Hair follicle dermal papilla cell (primary cell): ENCODE measurements at places on chromosomes 3 and 15. TPM values are rescaled to one million over a fixed set of nuclear protein-coding genes. Genes with fewer than 3 reads are reported as not detected.

Gene NTRK3
- total RNA-seq = 0.16 and 0.73 TPM in 2 replicates

Gene OR5K2
- not detected in 2 replicates for total RNA-seq

Gene TJP1
- total RNA-seq = 62.1 and 67.3 TPM in 2 replicates

Gene STXBP5L
- not detected in 2 replicates for total RNA-seq

Gene GOLIM4
- total RNA-seq = 43.6 and 44.6 TPM in 2 replicates

Gene LACTB
- 17.2 and 22.1 TPM in 2 replicates for total RNA-seq

Gene CCDC39
- not detected in 2 replicates for total RNA-seq

Gene CYP1A2
- total RNA-seq = not detected in 2 replicates

Gene IL16
- 0.97 and 1.1 TPM in 2 replicates for total RNA-seq

Gene UROC1
- total RNA-seq = not detected in 2 replicates

Gene ZNF502
- total RNA-seq = 6.6 and 8.8 TPM in 2 replicates

Gene SLC22A13
- 0.24 and 0.97 TPM in 2 replicates for total RNA-seq

Gene PLA2G4D
- total RNA-seq = not detected in 2 replicates

Gene DUOXA2
- total RNA-seq = not detected in 2 replicates

Gene SSUH2
- 0.16 TPM in 1 of 2 replicates, not detected in the other for total RNA-seq

Gene DUOXA1
- 0.49 and 0.97 TPM in 2 replicates for total RNA-seq

Gene LINGO1
- not detected in 2 replicates for total RNA-seq

Gene A4GNT
- total RNA-seq = not detected in 2 replicates

Gene CIDEC
- total RNA-seq = not detected in 2 replicates

Gene FBLN2
- total RNA-seq = 493 and 624 TPM in 2 replicates

Gene PXK
- total RNA-seq = 129 and 166 TPM in 2 replicates

Gene TBC1D5
- total RNA-seq = 129 and 159 TPM in 2 replicates

Gene CAMP
- total RNA-seq = not detected in 2 replicates

Gene CYP8B1
- total RNA-seq = not detected in 2 replicates

Gene C3orf22
- not detected in 2 replicates for total RNA-seq

Gene RASGRP1
- 0.24 and 0.32 TPM in 2 replicates for total RNA-seq

Gene B3GNT5
- 2.2 and 2.9 TPM in 2 replicates for total RNA-seq

Gene RBPMS2
- total RNA-seq = not detected in 2 replicates

Gene TGM4
- total RNA-seq = not detected in 2 replicates

Gene SLC28A1
- total RNA-seq = not detected in 2 replicates

Gene SCN11A
- total RNA-seq = under 0.01 TPM in 2 replicates

Gene TMCO5A
- total RNA-seq = not detected in 2 replicates
